Smooth muscle cell of the pulmonary artery (primary cell): ENCODE measurements at places on chromosomes 5 and 9. TPM values are rescaled to one million over a fixed set of nuclear protein-coding genes. Genes with fewer than 3 reads are reported as not detected.

C5 gene
- 5.1 and 5.3 TPM in 2 replicates for total RNA-seq

QRFP gene
- not detected in 2 replicates for total RNA-seq

OMD gene
- 1.2 and 2.2 TPM in 2 replicates for total RNA-seq

CORO2A gene
- total RNA-seq: 0.26 and 0.73 TPM in 2 replicates

AGGF1 gene
- total RNA-seq: 30.3 and 30.6 TPM in 2 replicates

GFPT2 gene
- total RNA-seq: 12.2 and 23.0 TPM in 2 replicates

PKD2L2 gene
- total RNA-seq: not detected in 2 replicates

KCNV2 gene
- total RNA-seq: not detected in 2 replicates

RNF130 gene
- total RNA-seq: 34.7 and 40.5 TPM in 2 replicates

GABRB2 gene
- total RNA-seq: not detected in 2 replicates

CA9 gene
- total RNA-seq: 10.0 and 181 TPM in 2 replicates

LHX6 gene
- not detected in 2 replicates for total RNA-seq

RHOBTB3 gene
- 120 and 154 TPM in 2 replicates for total RNA-seq
